ENCODE measurements at places on chromosomes 7 and 10. TPM values are rescaled to one million over a fixed set of nuclear protein-coding genes. Genes with fewer than 3 reads are reported as not detected.
A peak's percentile ranks its signal among the peaks of the same experiment; 100 is the strongest.

HOXA1 gene
- total RNA-seq, result 0.80 TPM

DNA sequence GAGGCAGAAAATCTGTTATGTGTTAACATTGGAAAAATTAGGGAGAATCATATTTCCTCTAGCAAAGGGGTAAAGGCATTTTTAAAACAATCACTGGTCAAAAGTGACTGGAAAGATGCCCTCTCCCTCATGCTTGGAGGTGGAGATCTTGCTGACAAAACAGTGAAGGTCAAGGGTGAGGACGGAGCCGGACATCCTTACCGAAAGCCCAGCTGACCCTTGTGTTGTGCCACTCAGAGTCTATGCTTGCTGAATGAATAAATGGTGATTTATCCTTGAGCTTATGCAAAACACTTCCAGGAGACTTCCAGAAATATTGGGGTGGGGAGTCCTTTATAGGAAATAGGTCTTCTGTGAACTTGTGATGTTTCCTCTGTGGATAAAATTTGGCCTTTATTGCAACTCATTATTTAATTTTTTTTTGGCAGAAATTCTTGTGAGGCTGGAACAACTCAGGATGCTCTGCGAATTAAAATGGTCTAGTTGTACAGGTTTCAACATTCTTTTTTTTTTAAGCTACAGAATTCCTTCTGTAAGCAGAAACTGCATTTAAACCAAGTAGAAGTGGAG, 28.3 kb upstream of the ELMO1 start:
- no peaks in the 10 kb centered on the region for H3K4me1 ChIP-seq
- no peaks in the 10 kb centered on the region for H3K36me3 ChIP-seq
- no peak overlapping the region for H3K4me3 ChIP-seq
- DNase-seq, result no peak

C10orf53 gene
- not detected for total RNA-seq

MYH16 gene
- total RNA-seq, result not detected

TEX36 gene
- not detected for total RNA-seq

CLDN12 gene
- 43.3 TPM for total RNA-seq

DNA sequence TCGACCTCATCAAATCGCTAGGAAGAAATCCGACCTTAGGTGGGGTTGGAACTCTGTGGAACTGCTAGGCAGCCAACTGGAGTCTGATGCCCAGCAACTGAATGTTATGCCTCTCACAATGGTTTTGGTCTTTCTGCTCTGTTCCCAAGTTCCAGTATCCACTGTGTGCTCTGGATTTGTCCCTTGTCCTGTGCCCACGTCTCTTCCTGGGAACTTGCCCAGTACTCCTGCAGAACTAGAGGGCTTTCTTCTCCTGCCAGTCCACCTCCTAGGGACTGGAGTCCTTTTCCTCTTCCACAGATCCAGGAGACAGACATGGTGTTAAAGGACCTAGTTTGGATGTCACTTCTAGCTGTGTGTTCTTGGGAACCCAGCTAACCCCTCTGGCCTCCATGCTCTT, 26.6 kb downstream of the PRTFDC1 start:
- no peak overlapping the region for H3K27ac ChIP-seq
- no peak for DNase-seq
- H3K27me3 ChIP-seq, result no peaks in the 10 kb centered on the region
- no peak overlapping the region for H3K4me3 ChIP-seq

MRPS24 gene
- 86.1 TPM for total RNA-seq

GRCh38 chr10:55351431-55351830, 550.4 kb upstream of the PCDH15 start:
- H3K27ac ChIP-seq, result no peak overlapping the region
- no peaks in the 10 kb centered on the region for H3K27me3 ChIP-seq
- no peak for DNase-seq
- H3K4me1 ChIP-seq, result no peaks in the 10 kb centered on the region
- H3K4me3 ChIP-seq, result no peak overlapping the region

DNA sequence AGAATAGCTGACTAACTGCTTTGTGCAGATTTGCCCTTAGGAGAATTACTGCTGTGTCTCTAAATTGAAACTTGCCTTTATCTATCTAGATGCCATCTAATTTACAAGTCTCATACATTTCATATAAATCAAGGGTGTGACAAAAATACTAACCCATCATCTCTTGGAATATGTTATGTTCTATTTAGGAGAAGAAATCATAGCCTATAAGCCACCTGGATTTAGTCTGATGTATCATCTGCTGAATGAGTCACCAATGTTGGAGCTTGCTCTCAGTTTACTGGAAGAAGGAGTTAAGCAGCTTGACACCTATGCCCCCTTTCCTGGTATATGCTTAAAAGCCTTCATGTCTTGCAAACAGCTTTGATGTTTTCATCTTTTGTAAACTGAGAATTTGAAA, 43.5 kb downstream of the NUP205 start:
- no peaks in the 10 kb centered on the region for H3K4me1 ChIP-seq
- no peak overlapping the region for H3K4me3 ChIP-seq
- DNase-seq, result no peak
- H3K27ac ChIP-seq, result no peak overlapping the region
- no peaks in the 10 kb centered on the region for H3K27me3 ChIP-seq
- H3K36me3 ChIP-seq, result no peaks in the 10 kb centered on the region

- H3K4me3 ChIP-seq, result no peak overlapping the region
- H3K4me1 ChIP-seq, result no peaks in the 10 kb centered on the region
Observed at GRCh38 chr7:140260352-140261104, 83.7 kb upstream of the KDM7A start.

DNA sequence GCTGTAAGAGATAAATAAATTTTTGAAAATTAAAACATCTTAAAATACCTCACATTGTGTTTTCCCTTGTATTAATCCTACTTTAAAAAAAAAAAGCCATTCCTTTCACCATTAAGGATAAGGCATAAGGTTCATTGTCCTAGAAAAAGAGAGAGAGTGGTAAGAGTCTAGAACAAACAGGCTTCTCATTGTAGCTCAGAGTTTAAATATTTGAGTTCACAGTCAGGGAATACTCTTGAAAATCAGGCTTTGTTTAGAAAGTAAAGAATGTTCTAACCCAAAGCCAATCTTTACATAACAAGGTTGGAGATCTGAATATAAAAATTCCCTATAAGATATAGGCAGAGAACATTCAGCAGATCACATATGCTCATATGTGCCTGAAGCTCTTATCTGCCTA, 40.2 kb upstream of the TES start:
- no peak for DNase-seq
- no peak overlapping the region for H3K27ac ChIP-seq
- no peaks in the 10 kb centered on the region for H3K36me3 ChIP-seq

TEX47 gene
- not detected for total RNA-seq

DNA sequence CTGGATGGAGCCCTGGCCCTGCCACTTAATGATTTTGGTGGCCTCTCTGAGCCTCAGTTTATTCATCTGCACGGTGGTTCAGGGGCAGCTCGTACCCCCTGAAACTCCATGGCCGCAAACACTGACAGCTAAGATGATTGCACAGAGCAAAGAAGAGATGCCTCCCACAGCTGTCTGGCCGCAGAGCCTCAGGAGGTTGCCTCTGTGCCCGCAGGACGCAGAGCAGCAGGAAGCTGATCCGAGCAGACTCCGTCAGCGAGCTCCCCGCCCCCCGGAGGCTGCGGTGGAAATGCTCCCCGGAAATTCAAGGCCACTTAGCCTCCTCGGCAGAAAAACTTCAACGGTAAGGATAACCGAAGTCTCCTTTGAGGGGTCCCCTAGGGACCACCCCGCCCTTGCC, 30.2 kb upstream of the C10orf53 start:
- no peaks in the 10 kb centered on the region for H3K36me3 ChIP-seq
- H3K27ac ChIP-seq, result no peak overlapping the region
- no peaks in the 10 kb centered on the region for H3K27me3 ChIP-seq
- H3K4me3 ChIP-seq, result no peak overlapping the region
- no peak for DNase-seq

DNA sequence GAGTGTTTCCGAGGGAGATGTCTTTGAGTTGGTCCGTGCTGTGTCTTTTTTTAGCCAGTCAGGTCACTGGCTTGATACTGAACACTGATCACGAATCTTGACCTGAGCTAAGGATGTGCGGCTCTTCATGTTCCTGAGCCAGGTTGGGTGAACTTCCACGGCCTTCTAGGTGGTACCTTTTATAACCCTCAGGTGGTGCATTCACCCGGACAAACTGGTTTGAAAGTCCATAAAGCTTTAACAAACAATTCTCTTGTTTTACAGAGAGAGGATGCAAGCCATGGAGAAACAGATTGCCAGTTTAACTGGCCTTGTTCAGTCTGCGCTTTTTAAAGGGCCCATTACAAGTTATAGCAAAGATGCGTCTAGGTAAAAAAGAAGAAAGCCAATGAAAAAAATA, 229.5 kb downstream of the ARHGAP21 start:
- H3K27ac ChIP-seq, result peak overlapping the region; percentile 77
- no peak for DNase-seq
- H3K4me1 ChIP-seq, result no peaks in the 10 kb centered on the region
- no peaks in the 10 kb centered on the region for H3K27me3 ChIP-seq
- H3K36me3 ChIP-seq, result no peaks in the 10 kb centered on the region

GRCh38 chr7:55928006-55928767, 23.5 kb upstream of the MRPS17 start:
- DNase-seq, result no peak
- H3K36me3 ChIP-seq, result no peaks in the 10 kb centered on the region
- H3K4me1 ChIP-seq, result no peaks in the 10 kb centered on the region
- no peak overlapping the region for H3K27ac ChIP-seq
- no peaks in the 10 kb centered on the region for H3K27me3 ChIP-seq
- no peak overlapping the region for H3K4me3 ChIP-seq

GRCh38 chr10:51231754-51232153, 157.5 kb downstream of the PRKG1 start:
- no peak for DNase-seq
- H3K27ac ChIP-seq, result no peak overlapping the region
- no peaks in the 10 kb centered on the region for H3K36me3 ChIP-seq
- no peaks in the 10 kb centered on the region for H3K27me3 ChIP-seq
- no peak overlapping the region for H3K4me3 ChIP-seq

DNA sequence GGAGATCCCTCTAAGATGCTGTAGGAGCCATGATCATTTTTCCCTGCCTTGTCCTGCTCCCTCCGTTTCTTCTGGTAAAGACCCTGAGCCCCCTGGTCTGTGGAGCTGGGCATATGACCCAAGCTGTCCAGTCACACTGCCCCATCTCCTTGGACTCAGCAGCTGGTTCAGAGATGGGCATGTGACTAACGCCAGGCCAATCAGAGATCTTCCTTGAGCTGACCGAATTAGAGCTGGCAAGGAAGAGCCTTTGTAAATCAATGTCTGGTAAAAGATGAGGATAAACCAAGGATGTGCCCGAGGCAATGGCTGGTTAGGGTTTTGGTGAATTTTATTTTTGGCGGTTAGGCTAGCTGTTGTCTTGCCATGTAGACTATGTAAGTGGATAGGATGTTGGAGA, 173.3 kb downstream of the LCOR start:
- H3K4me3 ChIP-seq, result no peak overlapping the region
- no peaks in the 10 kb centered on the region for H3K36me3 ChIP-seq
- no peak for DNase-seq
- no peaks in the 10 kb centered on the region for H3K27me3 ChIP-seq

GRCh38 chr7:30524545-30524944, 19.9 kb upstream of the GGCT start:
- peak overlapping the region; percentile 67 for H3K27ac ChIP-seq
- H3K36me3 ChIP-seq, result no peaks in the 10 kb centered on the region
- DNase-seq, result no peak
- H3K4me3 ChIP-seq, result no peak overlapping the region

TNS3 gene
- 41.0 TPM for total RNA-seq

DNA sequence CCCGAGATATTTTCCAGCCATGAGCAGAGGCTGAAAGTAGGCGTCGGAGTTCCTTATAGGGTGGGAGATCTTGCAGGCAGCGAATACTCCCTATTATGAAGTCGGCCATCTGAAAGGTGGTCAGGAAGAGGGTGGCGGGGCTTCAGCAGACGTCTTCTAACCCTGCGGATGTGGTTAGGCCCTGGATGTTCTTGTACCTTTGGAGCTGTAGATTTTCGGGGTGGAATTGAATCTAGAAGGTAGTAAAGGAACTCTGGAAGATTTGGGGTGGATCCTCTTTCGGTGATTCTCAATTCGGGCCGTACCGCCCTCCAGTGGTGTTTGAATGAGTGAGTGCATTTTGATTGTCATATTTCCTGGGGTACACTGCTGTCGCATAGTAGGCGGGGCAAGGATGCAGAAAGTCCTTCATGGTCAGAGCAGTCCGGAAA, 635 bp downstream of the NUP205 start:
- no peaks in the 10 kb centered on the region for H3K36me3 ChIP-seq
- no peaks in the 10 kb centered on the region for H3K27me3 ChIP-seq
- H3K4me1 ChIP-seq, result no peaks in the 10 kb centered on the region
- peak overlapping the region; percentile 73 for H3K4me3 ChIP-seq

DNA sequence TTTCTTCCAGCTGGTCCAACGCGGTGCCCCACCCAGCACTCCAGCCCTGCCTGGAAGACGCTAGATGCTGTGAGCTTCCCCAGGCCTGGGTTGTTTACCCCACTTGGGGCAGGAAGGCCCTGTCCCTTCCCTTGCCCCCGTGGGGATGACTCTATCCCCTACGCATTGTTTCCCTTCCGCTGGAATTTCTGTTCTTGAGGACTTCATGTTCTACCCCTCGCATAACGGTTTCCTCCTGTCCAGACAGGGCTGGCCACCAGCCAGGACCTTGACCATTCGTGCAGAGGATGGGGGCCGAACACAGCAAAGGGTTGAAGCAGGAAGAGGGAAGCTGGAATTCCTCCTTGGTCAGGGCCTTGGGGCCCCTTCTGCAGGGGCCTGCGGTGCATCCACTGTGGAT, 14.7 kb upstream of the SERPINE1 start:
- no peaks in the 10 kb centered on the region for H3K36me3 ChIP-seq
- no peaks in the 10 kb centered on the region for H3K27me3 ChIP-seq
- DNase-seq, result no peak
- peaks cover 3% of the 10 kb centered on the region for H3K4me1 ChIP-seq
- no peak overlapping the region for H3K4me3 ChIP-seq
- no peak overlapping the region for H3K27ac ChIP-seq

DNA sequence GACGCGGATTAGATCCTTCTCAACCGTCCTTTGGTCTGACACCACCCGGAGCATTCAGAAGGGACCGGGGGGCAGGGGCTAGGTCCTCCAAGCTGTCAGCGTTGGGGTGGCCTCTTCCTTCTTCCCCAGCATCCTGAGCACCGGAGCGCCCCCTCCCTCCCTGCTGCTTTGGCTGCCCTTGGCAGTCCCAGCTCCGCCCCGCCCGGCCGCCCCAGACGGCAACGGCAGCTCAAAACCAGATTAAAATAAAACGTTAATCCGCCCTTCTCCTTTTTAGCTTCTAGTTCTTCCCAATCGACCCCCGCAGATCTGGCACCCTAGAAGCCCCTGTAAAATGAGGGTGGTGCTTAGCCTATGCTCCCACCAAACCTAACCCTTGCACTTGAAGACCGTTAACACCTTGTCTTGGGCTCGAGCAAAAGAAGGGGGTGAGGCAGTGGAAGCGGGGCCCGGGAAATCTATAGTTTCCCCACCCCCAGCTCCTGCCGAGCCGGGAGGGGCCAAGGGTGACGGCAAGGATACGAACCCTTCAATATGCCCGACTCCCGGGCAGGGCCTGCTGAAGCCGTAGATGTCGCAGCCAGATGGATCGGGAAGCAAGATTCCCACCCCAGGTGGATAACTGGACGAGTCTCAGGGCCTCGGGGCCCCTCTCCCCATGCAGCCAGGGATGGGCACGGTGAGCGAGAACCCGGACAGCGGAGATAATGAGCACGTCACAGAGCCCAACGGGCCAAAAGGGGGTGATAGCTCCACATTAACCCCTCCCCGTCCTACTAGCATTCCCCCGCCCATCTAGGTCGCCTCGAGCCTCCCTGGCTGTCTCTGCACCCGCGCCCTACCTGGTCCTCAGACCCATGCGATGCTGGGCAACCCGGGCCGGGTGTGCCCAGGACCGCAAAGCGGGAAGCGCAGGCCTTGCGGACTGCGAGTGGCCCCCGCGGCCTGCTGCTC, 169.7 kb downstream of the NRF1 start:
- peaks cover 3% of the 10 kb centered on the region for H3K4me1 ChIP-seq
- peaks cover 14% of the 10 kb centered on the region for H3K27me3 ChIP-seq
- H3K4me3 ChIP-seq, result peak overlapping the region; percentile 73
- DNase-seq, result no peak
- no peaks in the 10 kb centered on the region for H3K36me3 ChIP-seq

Data from breast epithelium (tissue), 4 donors.